Stimulated activated CD4-positive, alpha-beta T cell treated with anti-CD3 and anti-CD28 coated beads, TNF-alpha, amount 100 ng/mL, for 24 hours (primary cell): ENCODE measurements at places on chromosomes 4 and X.

DNA sequence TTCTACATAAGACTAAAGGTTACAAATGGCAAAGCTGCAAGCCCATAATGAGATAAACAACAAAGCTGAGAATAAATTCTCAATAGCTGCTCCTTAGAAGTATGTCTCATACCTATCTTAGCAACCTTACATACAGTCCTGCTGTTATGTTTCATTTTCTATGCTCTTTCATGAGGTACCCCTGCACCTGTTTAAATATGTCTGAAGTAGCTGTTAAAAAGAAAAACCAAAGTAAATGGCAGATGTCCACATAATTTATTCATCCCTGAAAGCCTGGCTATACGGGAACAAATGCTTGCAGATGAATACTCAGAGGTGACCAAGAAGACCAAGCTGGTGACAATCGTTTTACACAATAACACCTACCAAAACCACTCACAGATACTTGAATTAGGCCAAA is 22.5 kb downstream of the PPA2 start:
- DNase-seq = no peak

GRCh38 chrX:49844611-49845010 is 15.5 kb downstream of the PAGE4 start:
- DNase-seq = no peak

DNA sequence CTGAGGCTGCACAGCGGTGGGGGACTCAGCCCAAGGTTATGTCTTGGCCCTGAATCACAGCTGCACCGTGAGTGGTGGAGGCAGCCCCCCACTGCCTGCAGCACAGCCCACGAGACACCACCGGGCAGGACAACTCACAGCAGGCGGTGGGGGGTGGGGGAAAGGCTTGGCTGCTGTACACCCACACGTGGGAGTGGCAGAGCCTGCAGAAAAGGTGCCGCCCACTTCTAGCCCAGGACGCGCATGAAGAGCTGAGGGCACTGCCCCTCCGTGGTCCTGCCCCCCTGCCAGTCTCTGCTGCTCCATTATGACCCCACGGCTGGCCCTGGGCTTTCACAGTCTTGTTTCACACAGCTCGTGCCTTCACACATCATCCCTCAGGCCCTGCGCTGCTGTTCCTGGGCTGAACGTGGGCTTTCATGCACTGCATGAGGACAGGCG is 40.8 kb downstream of the FGFRL1 start:
- no peak for DNase-seq

- DNase-seq = no peak
Observed at GRCh38 chrX:106220177-106220576, 52.1 kb downstream of the PWWP3B start.

- no peak for DNase-seq
Observed at GRCh38 chr4:69064391-69064790, 31.9 kb upstream of the UGT2B7 start.

DNA sequence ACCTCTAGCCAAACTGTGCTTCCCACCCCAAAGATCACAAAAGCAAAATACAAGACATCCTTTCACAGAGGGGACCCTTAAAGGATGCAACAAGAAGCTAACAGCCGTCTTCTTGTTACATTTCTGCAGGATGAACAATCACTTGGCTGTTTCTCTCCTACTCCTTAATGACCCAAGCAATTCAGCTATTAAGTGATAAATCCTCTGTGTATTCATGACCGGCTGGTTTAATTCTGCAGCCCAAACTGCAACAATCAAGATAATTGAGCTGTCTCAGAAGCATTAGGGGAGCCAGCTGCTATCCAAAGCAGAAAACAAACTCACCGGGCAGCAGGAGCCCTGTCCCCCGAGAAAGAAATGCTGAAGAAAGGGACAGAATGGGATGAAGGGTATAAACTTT is 85.9 kb upstream of the ACSL4 start:
- no peak for DNase-seq

GRCh38 chr4:1819284-1819683 is 26.2 kb downstream of the FGFR3 start:
- no peak for DNase-seq

DNA sequence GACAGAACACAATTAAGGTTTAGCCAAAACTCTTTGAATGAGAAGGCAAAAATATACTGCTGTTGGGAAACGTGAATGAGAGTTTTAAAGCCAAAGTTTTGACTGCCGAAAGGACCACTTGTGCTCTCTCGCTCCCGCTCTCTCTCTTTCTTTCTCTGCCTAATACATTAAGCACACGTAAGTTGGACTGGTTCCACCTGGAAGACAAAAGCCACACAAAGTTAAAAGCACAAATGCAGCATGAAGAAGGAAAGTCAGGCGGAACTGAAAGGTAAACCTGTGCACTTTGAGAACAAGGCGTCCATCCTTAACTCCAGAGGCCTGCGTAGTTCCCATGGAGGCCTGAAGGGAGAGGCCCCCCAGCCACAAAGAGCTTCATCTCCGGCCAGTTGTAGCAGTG is 1.9 kb downstream of the DCAF12L2 start:
- DNase-seq = no peak

DNA sequence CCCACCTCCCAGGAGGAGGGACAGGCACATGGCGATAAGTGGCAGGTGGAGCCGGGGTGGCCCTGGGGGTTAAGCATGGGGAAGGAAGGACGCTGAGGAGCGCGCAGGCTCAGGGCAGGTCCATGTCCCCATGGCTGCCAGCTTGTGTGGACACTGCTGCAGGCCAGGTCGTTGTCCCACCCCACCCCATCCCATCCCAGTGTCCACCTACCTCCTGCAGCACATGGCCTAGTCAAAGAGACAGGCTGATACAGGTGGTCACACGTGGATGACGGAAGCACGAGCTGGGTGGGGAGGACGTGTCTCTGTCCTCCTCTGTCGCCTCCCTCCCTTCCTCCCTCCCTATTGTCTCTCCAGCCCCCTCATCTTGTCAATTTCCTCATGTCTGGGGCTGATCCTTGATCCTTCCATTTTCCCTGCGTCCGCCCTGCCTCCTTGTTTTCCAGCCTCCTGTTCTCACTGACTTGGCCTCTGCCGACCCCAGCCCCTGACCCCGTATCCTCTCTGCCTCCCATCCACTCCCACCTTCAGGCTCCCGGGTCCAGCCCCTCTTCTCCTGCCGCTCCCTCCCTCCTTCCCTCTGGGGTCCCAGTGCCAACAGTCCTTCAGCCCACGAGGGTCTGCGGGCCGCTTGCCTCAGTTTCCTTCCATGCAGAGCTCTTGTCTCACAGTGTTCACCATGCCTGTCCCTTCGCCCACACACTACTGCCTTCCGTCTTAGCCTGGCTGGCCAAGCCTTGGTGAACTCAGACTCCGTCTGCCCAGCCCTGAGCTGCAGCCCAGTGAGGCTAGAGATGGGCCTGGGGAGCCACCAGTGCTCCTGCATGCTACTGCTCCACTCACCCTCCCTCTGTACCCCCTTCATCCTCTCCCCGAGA is 15.5 kb upstream of the ADD1 start:
- no peak for DNase-seq

- no peak for DNase-seq
Observed at GRCh38 chrX:41827886-41828285, 95.5 kb downstream of the CASK start.

DNA sequence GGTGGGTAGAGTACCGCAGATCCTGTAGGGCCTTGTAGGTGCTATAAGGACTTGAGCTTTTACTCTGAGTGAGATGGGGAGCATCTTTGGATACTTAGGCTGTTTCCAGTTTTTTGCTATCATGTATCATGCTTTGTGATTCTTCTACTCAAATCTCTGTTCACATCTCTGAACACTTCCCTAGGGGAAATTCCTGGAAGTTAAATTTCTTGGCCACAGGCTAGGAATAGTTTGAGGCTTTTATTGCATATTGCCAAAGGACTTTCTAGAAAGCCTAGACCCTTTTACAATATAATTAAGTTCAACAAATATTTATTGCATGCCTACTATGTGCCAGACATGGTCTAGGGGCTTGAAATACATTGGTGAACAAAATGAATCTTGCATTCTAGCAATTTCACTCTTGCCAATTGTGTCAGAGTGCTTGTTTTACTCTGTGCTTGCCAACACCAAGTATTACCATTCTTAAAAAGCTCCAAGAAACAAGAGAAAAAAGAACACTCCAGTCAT is 4.1 kb upstream of the PGRMC1 start:
- DNase-seq = no peak

- DNase-seq = no peak
Observed at GRCh38 chrX:153372949-153373348, 28.2 kb downstream of the PNMA6E start.

DNA sequence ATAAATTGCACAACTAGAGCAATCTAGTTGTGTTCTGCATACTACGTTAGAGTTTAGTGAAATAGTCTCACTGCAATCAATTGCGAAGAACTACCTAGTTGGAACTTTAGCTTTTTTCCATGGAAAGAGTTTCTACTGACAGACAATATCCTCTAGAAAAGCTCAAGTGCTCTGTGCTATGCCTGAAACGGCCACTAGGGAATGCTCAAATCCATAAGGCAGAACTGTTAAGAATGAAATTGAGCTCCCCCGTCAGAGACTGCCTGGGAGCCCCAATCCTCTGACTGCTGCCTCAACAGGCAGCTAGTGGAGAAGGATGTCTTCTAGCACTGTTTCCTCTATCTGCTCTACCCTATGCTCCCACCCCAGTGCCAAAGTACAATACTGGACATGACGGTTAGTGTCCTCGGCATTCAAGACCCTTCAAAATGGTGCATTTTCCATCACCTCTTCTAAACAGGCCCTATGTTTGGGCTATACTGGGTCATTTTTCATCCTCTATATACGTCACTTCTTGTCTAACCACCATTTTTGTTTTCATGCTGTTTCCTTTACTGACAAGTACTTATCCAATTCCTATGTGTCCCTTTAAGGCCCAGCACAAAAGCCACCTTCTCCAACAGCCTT is 35.3 kb downstream of the FRMD7 start:
- peak; percentile 22 for DNase-seq

GRCh38 chrX:120813982-120814381 is 61.7 kb downstream of the CT47B1 start:
- no peak for DNase-seq

DNA sequence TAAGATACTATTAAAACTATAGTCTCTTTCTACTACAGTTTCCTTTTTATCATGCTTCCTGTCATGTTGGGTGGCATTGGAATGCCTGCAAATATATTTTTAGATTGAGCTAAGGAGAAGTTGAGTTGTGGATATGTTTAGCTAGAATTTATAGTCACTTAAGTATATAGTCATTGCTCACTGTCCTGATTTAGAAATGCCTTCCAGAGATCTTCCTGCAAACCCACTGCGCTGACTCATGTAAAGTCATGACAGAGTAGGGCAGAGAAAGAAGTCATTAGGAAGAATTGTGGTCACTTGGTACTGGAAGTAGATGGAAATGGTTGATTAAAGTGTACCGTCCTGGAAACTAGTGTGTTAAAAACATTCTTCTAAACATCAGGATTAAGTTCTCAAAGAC is 490.3 kb upstream of the PABPC4L start:
- DNase-seq = no peak

DNA sequence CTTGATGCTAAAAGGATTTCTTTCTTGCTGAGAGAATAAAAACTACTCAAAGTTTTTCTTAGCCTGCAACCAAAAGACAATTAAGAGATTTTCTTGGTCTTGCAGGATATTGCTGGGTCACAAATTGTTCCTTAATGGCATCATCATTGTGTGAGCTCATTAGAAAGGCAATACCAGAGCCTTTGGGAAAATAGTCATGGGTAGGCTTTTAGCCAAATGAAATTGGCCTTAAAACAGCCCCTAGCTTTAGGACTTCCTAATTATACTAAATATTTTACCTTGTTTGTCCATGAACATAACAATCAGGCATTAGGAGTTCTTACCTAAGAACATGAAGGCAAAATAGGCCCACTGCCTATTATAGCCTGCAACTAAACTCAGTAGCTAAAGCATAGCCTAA is 10.4 kb upstream of the FAM13A start:
- DNase-seq = no peak

DNA sequence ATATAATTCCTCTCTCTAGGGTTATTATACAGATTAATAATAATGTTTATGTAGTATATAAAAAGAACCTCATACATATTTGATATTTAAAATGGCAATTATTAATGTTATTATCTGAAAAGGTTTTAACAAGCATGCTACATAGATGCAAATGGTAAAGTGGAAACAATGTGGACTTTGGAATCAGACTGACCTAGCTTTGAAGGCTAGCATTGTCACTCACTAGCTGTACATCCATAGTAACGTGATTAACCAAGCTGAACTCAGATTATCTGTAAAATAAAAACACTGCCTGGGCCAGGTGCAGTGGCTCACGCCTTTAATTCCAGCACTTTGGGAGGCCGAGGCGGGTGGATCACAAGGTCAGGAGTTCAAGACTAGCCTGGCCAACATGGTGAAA is 233.7 kb upstream of the SPRY1 start:
- no peak for DNase-seq

GRCh38 chr4:23660865-23661264 is 229.0 kb downstream of the PPARGC1A start:
- no peak for DNase-seq

DNA sequence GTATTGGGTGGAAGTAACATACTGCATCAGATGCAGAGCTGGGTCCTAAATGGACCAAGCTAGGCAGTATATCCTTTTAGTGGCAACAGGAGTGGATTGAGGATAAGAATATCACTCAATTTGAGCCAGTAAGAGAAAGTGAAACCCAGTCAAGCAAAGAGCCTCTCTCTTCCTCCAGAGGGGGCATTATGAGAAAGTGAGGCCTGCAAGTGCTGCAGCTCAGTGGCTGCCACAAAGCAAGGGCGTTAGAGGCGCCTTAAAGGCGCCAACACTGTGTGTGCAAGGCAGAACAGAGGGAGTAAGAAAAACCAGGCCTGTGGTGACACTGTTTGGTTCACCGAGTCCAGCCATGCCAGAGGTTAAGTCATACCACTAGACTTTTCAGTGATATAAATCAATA is 17.5 kb downstream of the STX18 start:
- DNase-seq = no peak

GRCh38 chrX:77060572-77060971 is 386.6 kb upstream of the FGF16 start:
- no peak for DNase-seq

DNA sequence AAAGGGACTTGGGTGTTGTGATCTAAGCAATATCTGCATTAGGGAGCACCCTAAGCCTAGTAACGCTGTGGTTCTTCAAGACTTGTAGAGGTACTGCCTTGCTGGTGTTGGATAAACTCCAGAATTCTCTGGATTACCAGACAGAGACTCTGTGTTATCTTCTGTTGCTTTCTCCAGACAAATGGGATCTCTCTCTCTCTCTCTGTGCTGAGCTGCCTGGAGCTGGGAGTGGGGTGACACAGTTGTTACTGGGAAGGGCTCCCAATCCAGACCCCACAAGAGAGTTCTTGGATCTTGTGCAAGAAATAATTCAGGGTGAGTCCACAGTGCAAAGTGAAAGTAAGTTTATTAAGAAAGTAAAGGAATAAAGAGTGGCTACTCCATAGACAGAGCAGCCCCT is 48.8 kb downstream of the MCUB start:
- DNase-seq = no peak

- no peak for DNase-seq
Observed at GRCh38 chr4:7460566-7460965, 25.8 kb upstream of the PSAPL1 start.

- DNase-seq = no peak
Observed at GRCh38 chr4:24836661-24837242, 41.4 kb downstream of the SOD3 start.

- DNase-seq = no peak
Observed at GRCh38 chr4:54499308-54500074, 158.3 kb upstream of the KIT start.

- no peak for DNase-seq
Observed at GRCh38 chrX:139052461-139052860, 340.9 kb upstream of the FGF13 start.

- no peak for DNase-seq
Observed at GRCh38 chr4:57446266-57446665, 336.1 kb upstream of the IGFBP7 start.
